IMR-90 (cell line): ENCODE measurements at places on chromosomes 13 and 19. TPM values are rescaled to one million over a fixed set of nuclear protein-coding genes. Genes with fewer than 3 reads are reported as not detected.

GRCh38 chr19:13983213-13983889, 22.8 kb downstream of the RFX1 start:
- no peak for DNase-seq

GRCh38 chr13:91817250-91817649, 418.8 kb downstream of the GPC5 start:
- peak; percentile 13 for DNase-seq

GRCh38 chr13:98141509-98142379, 1.1 kb upstream of the FARP1 start:
- no peak for DNase-seq

GRCh38 chr19:1266916-1267476, 2.1 kb upstream of the CIRBP start:
- no peak for DNase-seq

- peak; percentile 82 for DNase-seq
Observed at GRCh38 chr19:53192771-53193534, at the start of gene ZNF665. ZNF665 (minus strand) TSS chr19:53193358; CDS start chr19:53182898, 10,460 bp downstream.

- DNase-seq = no peak
Observed at GRCh38 chr13:50079655-50080202, 64.5 kb downstream of the KCNRG start.

DNA sequence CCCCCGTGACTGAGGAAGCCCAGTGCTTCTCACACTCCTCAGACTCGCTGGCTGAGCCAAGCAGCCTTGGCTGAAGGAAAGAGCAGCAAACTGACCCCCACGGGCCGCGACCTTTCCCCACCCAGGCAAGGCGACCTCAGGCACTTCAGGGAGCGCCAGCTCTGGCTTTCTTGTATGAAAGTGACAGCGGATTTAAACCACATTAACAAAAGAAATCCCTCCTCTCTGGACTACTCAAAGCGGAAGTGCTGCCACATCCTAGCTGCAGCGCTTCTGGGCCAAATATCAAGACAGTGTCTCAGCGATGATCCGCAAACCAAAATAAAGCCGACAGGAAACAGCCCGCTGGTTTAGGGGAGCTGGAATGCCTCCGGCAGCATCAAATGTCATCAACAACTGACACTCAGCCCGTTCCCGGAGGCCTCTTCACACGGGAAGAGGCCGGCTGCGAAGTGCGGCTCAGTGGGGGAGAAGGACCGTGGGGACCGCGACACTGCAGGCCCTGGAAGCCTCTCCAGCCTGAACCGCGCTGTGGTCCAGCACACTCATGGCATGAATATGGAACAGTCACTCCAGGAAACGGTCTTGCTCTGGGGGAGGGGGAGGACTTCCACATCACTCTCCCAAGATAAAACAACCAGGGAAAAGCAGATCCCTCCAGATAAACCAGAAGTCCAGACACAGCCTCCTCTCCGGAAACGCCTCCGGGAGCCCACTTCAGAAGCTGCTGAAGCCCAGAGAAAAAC, 1.4 kb downstream of the RASA3 start:
- DNase-seq = peak; percentile 91

The MAB21L1 gene
- 0.72 and 0.83 TPM in 2 replicates for total RNA-seq

The PRSS57 gene
- not detected in 2 replicates for total RNA-seq

The ZNF547 gene
- 4.4 and 5.6 TPM in 2 replicates for total RNA-seq

The CGB1 gene
- not detected in 2 replicates for total RNA-seq

The SLC17A7 gene
- not detected in 2 replicates for total RNA-seq

The ZNF345 gene
- total RNA-seq = 2.5 and 3.0 TPM in 2 replicates
